ENCODE measurements at places on chromosomes 5 and 9. TPM values are rescaled to one million over a fixed set of nuclear protein-coding genes. Genes with fewer than 3 reads are reported as not detected.

OGN gene
- total RNA-seq = 0.11 TPM

KIAA0825 gene
- 1.5 TPM for total RNA-seq

NIPAL4 gene
- not detected for total RNA-seq

ENTPD2 gene
- 8.3 TPM for total RNA-seq

C5orf24 gene
- total RNA-seq = 15.7 TPM

FAM193B gene
- 95.1 TPM for total RNA-seq

PCDHA12 gene
- total RNA-seq = 10.7 TPM

DNA sequence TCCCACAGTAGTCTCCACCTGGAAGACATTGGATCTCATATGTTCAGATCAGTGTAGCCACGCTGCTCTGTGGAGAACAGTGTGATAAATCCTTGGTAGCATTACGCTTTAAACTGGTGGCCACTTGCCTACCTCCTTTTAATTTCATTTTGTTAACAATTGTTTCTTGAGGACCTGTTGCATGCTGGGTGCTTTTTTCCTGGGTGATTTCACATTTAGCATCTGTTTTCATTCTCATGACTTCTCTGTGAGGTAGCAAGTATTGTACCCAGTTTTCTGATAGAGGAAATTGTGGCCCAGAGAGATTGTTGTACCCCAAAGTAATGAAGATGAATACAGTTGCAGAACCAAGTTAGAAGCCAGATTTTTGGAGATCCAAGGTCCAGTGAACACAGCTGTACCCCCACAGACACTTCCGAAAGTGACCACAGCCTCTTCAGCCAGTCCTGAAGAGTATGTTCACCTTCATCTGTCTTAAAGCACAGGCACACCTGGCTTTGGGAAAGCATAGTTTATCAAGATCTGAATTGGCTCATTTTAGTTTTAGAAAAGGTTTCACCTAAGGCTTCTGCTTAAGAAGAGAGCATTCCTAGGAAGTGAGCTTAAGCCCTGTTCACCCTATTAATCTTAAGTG, 75.2 kb downstream of the F2RL2 start:
- no peak for DNase-seq

GRCh38 chr9:17782430-17783149, 203.7 kb downstream of the SH3GL2 start:
- no peak for DNase-seq

- no peak for DNase-seq
These were observed 46.8 kb upstream of the ANKRD55 start for GRCh38 chr5:56279979-56280378.

DNA sequence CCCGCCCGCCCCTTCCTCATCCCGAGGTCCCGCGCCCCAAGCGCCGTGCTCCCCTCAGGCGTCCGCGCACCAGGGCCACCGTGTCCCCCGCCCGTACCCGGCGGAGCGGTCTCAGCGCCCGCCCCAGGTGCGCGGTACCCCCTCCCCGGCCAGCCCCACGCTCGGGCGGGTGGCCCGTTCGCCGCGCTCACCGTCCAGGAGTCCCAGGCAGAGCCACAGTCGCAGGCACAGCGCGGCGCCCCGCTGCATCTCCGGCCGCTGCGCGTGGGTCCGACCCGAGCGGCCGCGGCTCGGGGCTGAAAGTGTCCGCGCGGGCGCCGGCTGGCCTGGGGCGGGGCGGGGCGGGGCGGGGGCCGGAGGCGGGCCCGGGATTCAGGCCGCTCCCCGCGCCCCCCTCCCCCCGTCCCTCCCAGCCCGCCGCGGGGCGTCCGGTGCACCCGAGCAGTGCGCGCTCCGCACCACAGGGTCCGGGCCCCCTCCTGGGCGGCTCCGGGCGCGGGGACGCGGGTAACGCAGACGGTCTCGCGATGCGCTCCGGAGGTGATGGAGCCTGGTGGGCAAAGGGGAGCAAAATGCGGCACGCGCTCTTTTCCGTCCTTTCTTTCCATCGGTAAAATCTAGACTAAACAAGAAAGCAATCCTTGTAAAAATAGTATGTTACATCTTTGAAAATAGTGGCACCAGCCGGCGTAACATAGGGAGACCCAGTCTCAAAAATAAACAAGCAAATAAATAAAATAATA, at the start of gene FLT4:
FLT4 (minus strand) TSS at position 304 of the 743 bp plus-strand sequence; CDS start at position 249, 55 bp downstream.
- peak; percentile 36 for DNase-seq

DNA sequence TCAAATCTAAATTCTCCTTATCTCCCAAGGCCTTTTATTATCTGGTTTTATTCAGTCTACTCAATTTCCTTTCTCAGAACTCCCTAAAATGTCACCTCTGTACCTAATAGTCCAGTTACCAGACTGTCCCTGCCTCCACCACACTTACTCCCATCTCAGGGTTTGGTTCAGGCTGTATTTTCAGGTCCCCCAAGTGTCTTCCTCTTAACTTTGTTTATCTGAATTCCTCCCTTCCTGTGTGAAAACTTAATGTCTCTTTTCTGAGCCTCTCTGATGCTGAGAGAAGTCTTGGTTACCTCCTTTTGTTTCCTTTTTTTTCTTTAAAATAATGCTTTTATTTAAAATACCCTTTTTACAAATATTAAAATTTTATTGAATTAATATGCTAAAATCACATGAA, 133.4 kb downstream of the PAM start:
- no peak for DNase-seq

DNA sequence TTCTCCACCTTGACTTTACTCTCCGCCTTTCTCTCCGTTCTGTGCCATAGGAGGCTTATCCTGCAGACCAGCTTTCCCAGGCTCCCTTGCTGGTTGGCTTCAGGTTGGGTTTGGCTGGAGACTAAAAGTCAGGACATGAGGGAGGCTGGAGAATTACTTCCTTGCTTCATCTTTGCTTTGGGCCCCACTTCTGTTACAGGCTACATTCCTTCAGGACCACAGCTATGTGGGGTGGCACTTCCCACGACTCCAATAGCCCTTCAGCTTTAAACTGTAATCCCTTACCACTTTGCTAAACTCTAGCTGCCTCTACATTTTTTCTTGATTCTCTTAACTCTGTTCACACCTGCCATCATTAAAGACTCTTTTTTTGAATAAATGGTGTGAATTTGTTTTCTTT, 186.7 kb upstream of the NR4A3 start:
- no peak for DNase-seq

DNA sequence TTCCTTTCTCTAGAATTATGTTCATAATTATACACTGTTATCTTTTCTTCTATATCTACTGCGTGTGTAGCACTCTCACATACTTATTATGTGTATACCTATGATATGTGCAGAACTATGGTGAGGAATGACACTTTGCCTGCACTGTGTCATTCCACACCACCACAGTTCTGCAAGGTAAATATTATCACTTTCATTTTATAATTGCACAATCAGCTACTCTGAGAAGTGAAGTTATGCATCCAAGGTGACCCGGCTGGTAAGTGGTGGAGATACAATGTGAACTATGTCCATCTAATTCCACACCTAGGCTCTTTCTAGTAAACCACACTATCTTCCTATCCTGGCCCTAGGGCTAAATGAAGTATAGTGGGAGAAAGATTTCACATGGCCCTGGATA, 170.1 kb upstream of the ATP10B start:
- no peak for DNase-seq

- DNase-seq = no peak
These were observed 775.6 kb upstream of the ACO1 start for GRCh38 chr9:31608881-31609280.

- DNase-seq = no peak
These were observed 102.7 kb upstream of the EFNA5 start for GRCh38 chr5:107773479-107773878.

GRCh38 chr5:126182971-126183695, 240.1 kb upstream of the GRAMD2B start:
- DNase-seq = no peak

- DNase-seq = no peak
These were observed 33.8 kb downstream of the DMRT1 start for GRCh38 chr9:875119-875962.

DNA sequence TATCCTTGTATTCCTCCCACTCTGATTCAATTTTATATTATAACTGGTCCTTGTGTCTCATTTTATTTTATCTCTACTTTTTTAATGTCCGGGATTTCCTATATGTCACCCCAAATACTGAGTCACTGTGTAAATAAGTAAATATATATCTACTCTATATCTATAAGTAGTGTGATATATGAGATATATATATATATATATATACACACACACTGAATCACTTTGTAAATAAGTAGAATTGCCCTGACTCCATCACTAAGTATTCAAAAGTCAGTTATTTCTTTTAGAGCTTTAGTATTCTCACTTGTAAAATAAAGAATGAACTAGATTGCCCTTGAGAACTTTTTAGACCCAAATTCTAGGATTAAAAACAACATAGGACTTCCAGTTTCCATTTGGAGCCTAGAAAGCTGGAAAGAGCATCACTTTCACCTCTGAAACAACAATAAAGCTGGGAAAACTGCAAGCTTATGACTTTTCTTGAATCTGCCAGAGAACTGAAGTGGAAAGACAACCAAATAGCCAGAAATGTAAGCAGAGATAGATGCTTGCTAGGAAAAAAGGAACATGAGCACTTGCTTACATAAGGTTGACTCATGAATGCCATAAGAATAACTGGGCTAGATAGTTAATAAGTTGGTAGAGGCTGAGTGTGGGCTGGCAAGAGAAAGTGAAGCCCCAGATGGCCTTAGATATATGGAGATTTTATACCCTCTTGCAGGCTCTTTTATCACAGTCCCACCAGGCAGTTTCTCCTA, 171.1 kb upstream of the TLX3 start:
- DNase-seq = no peak

GRCh38 chr5:102762095-102762534, 7.0 kb downstream of the PAM start:
- no peak for DNase-seq

GRCh38 chr5:107696080-107696479, 25.3 kb upstream of the EFNA5 start:
- DNase-seq = peak; percentile 36

- no peak for DNase-seq
These were observed 12.5 kb downstream of the GARNL3 start for GRCh38 chr9:127277099-127277498.

GRCh38 chr5:152813526-152813925, 408.4 kb upstream of the NMUR2 start:
- no peak for DNase-seq

DNA sequence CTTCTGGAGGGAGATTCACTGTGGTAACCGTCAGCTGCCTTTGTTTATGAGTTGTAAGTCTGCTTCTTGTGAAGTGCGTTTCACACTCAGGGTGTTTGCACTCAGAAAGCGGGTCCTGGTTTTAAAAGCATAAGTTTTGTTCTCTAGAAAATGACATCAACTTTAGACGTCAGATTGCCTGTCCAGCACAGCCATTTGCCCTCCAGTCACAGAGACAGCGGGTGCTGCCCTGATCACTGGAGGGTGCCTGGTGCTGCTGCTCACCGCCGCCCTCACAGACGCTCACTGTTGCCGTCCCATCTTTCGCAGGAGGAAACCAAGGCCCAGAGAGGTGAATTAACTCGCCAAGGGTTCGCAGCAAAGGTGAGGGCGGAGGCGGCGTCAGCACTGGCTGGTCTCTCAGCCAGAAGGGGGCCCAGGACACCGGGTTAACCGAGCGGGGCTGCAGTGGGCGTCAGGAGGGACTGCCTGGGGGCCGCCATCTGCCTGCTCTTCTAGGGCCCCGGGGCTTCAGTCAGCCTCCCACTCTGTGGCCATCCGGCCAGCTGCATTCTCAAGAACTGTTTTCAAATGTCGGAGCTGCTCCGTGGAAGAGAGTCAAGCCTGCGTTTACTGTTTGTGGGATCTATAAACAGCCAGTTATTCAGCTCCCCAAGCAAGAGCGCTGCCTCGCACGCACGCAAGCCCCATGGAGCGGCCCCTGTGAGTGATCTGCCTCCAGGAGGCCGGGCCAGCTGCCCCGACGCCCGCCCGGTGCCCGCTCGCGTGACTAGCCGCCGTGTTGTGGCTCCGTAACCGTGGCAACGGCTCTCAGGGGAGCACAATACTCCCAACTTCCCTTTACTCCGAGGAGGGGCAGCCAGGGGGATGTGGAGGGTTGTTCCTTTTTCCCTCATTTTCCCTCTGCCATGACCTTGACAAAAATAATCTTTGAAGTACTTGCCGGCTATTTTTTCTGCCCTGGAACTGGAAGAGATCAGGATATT, 43.4 kb upstream of the EXOC3 start:
- DNase-seq = peak; percentile 89

DNA sequence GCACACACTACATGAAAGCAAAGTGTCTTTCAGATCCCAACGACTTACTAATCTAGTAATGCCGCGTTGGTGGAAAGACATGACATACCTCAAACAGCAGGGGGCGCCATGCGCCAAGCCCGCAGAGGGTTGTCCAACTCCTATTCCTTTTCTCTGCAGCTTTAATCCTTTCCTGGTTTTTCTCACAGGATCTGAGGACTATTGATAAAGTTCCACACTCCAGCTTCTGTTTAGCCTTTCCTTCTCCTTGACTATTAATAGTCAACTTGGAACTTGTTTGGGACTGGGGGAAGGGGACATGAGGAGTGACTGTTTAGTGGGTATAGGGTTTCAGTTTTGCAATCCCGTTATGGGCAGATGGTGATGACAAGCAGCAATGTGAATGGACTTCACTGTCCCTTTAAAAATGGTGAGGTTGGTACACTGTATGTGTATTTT, 62.9 kb downstream of the OTULIN start:
- DNase-seq = peak; percentile 82

DNA sequence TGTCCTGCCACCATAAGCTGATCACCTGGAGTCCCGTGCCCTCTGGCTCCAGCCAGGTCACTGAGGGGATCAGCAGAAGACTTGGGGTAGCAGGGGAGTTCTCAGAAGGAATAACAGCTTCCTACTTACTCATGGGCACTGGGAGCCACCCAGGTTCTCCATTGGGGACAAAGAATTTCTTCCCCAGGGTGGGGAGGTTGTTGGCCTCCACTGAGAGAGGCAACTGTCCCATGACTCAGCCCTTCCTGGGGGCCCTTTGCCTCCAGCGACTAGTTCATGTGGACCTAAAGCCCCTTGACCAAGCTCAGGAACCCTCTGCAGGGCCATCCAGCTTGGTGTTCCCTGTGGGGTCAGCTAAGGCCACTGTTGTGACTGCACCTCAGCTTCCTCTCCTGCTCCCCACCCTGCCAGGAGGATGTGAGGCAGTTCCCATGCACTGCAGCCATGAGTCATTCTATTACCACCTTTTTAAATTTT, 175.0 kb downstream of the AUH start:
- DNase-seq = no peak

DNA sequence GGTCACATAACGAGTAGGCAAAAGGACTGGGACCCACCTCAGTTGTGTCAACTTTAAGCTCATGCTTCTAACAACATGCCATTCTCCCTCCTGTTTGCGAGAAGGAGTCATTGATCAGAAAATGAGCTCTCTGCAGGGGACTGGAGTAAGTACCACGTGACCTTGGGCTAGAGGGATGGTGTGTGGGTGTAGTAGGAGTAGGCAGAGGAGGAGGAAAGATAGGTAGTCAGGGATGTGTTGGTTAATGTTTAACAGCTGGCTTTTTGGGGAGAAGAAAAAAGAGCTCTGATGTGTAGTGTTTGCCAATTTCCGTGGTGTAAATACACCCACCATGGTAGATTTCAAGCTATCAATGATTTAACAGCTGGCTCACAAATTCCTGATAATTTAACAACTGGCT, 160.3 kb upstream of the TBC1D2 start:
- no peak for DNase-seq

GRCh38 chr5:121171834-121172233, 679.8 kb upstream of the FTMT start:
- DNase-seq = no peak

GRCh38 chr5:59321642-59322041, 571.9 kb downstream of the PDE4D start:
- no peak for DNase-seq

Data from WTC11 (cell line).